Kidney epithelial cell (primary cell): ENCODE measurements at places on chromosomes 2 and 18.

GRCh38 chr2:196927376-196928225, 1.1 kb upstream of the PGAP1 start:
- DNase-seq: no peak

GRCh38 chr2:231716666-231717280, 8.4 kb downstream of the PTMA start:
- DNase-seq: no peak

DNA sequence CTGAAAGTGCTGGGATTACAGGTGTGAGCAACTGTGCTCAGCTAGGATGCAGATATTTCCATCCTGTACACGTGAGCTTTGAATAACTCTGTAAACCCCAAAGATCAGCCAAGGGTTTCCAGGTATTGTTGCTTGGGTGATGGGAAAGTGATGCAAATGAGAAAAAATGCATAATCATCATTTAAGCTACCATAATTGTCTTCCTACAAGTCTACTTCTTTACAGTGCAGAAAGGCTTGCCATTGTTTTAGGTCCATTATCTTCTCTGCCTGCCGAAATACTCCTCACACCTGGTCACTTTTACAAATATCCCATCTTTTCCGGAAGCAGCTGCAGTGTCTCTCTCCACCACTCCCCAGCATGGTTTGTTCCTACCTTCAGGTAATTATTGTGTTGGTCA, 259.8 kb upstream of the CCDC68 start:
- no peak for DNase-seq

GRCh38 chr2:26017464-26018183, 16.3 kb upstream of the RAB10 start:
- DNase-seq: no peak

- no peak for DNase-seq
Measured at GRCh38 chr18:9366126-9366714, 31.6 kb downstream of the TWSG1 start.

DNA sequence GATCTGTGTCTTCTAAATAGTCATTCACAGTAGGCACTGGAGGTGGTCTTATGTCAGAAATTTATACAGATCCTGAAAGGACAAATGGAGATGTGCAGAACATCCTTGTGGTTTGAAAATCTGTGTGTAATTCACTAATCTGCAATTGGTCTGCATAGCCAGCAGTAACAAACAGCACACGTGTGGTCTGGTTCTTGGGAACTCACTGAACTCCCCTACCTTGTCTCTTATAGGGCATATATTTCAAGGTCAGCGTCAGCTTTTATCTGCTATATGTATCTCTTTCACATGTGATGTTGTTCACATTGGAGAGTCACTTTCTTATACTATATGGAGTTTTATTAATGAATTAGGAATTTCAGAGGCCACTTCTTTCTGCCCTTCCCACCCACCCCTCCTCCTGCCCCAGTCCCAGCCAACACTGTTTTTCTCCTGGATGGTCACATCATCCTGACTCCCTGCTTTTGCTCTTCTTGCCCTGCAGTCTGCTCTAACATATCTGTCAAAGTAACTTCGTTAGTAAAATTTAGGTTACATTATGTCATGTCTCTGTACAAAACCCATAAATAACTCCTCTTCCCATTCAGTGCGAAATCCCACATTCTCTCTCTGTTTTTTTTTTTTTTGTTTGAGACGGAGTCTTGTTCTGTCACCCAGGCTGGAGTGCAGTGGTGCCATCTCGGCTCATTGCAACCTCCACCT, 35.4 kb upstream of the CABYR start:
- no peak for DNase-seq

GRCh38 chr2:53289309-53290006, 478.1 kb upstream of the CHAC2 start:
- no peak for DNase-seq
